Omental fat pad (tissue), 4 donors: ENCODE measurements at places on chromosomes 12 and 14. TPM values are rescaled to one million over a fixed set of nuclear protein-coding genes. Genes with fewer than 3 reads are reported as not detected.

DNA sequence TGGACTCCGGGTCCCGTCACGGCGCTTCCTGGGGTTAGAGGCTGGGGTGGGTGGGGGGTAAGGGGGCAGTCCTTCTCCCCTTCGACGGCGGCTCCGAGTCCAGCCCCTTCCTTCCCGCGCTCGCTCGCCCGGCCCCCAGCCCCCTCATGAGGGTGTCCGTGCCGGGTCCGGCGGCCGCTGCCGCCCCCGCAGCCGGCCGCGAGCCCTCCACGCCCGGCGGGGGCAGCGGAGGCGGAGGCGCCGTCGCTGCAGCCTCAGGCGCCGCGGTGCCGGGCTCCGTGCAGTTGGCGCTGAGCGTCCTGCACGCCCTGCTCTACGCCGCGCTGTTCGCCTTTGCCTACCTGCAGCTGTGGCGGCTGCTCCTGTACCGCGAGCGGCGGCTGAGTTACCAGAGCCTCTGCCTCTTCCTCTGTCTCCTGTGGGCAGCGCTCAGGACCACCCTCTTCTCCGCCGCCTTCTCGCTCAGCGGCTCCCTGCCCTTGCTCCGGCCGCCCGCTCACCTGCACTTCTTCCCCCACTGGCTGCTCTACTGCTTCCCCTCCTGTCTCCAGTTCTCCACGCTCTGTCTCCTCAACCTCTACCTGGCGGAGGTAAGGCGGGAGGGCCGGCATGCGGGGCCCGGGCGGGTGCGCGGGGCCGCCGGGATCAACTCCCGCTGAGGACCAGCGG, 500 bp downstream of the GPR137C start:
- DNase-seq: no peak

GRCh38 chr12:52496054-52496453, 3.0 kb upstream of the KRT6A start:
- DNase-seq: no peak

DNA sequence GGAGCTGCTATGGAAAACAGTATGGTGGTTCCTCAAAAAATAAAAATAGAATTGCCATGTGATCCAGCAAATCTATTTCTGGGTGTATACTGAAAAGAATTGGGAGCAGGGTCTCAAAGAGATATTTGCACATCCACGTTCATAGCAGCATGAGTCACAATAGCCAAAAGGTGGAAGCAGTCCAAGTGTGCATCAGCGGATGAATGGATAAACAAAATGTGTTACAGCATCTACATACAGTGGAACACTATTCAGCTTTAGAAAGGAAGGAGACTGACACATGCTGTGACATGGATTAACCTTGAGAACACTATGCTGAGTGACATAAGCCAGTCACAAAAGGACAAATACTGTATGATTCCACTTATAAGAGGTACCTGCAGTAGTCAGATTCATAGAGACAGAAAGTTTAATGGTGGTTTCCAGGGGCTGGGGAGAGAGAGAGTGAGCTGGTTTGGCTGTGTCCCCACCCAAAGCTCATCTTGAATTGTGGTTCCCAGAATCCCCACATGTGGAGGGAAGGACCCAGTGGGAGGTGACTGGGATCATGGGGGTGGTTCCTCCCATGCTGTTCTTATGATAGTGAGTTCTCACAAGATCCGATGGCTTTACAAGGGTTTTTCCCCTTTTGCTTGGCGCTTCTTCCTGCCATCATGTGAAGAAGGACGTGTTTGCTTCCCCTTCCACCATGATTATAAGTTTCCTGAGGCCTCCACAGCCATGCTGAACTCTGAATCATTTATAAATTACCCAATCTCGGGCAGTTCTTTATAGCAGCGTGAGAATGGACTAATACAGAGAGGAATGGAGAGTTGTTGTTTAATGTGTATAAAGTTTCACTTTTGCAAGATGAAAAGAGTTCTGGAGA, 17.6 kb upstream of the TBC1D30 start:
- DNase-seq: no peak

DNA sequence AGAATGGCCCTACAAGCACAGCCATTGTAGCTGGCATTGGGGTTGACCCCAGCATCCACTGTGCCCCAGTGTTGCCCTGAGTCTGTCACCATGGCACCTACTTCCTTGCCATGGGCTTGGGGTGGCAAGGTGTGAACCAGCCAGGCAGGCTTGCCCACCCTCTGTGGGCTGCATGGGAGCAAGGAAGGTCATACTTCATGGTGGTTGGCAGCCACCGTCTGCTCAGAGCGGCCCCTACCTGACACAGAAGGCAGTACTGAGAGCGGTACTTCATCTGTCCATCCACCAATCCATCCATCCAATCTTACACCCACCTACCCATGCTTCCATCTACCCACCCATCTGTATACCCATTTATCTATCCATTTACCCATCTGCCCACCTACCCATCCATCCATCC, 160.1 kb downstream of the KIF26A start:
- DNase-seq: no peak

- DNase-seq: no peak
Observed at GRCh38 chr14:22184830-22185168, 404.2 kb downstream of the DAD1 start.

The STAC3 gene
- total RNA-seq: 3.7 TPM

The SIX4 gene
- 13.4 TPM for total RNA-seq

DNA sequence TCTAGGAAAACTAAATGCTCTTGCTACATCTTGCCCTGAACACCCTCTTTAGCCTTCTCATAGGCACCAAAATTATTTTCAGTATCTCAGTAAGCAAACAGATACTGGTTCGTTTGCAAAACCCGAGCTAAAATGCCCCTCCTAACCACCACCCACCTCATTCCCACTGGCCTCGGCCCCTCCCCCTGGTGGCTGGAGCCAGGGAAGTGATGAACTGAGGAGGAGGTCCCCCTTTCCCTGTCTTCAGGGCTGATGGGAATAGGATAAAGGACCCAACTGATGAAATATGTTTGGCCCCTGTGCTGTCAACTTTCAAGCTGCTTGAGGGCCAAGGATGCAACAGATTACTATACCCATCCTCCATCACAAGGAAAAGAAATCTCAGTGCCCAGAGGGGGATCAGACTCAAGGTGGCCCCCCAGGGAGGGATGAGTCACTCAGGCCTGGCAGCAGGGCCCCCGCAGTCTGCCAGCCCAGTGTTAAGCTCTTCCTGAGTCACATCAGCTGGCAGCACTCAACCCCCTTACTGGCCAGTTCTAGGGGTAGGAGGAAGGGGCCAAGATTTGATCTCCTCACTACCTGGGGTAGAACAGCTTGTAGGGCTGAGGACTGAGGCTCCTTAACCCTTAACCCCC, 1.7 kb downstream of the ANKRD52 start:
- DNase-seq: no peak

The ITGA7 gene
- total RNA-seq: 172 TPM

DNA sequence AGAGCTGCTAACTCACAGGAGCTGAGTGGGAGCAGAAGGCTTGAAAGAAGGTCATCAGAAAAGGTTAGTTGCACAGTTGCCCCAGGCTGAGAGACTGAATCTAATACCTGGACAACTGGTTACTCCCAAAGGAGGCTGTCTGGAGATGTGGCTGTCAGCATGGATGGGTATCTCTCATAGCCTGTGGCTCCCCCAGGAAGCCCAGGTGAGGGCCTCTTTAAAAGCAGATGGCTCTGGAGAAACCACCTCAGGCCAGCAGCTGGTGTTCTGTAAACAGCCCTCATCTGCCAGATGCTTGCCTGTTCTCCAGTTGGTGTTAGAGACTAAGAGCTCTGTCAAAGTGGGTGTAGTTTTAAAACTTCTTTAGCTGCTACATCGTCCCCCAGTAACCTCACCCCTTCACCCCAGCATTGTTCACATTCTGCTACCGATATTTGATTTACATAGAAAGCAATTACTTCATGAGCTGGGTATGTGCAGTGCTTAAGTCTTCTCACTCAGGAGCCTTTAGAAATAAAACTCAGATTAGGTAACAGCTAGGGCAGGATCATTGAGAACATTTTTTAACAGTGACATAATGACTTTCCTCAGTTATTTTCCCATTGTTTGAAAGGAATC, 25.8 kb downstream of the DACT1 start:
- no peak for DNase-seq

DNA sequence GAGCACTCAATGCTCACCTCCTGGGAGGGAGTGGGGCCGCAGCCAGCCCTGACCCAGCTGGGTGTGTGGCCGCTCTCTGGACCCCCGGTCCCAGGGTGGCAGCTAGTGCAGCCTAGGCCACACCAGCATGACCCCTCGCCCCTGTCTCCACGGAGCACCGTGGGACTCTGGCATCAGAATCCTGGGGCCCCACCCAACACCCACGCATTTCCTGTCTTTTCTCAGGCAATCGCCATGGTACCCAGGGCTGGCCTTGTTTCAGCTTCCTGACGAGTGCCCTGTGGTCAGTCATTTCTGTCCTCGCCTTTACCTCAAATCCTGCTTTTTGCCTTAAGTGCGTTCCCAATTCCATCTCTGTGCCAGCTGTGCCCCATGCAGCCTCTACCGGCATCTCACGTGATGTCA, 15.9 kb downstream of the PACS2 start:
- no peak for DNase-seq

DNA sequence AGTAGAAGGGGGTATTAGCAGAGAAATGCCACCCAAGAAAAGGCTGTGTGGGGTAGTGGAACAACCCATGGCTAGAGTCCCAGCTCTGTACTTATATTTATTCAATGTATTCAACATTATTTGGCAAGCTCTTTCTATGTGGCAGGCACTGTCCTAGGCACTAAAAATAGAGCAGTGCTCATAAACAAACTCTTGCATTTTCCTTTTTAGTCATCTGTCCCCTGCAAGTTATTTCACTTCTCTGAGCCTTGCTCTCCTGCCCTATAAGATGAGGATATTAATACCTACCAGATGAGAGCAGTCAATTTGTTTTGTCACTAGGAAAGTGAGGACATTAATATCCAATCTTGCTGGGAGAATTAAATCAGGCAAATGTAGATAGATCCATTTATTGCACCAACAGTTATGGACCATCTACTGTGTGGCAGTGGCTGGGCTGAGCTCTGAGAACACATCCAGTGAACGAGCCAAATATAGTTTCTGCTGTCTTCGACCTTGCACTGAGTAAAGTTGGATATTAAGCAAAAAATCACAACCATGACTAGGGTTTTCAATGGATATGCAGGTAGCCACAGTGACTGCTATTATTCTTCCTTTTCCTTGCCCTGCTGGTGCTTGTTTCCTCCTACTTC, 314.3 kb upstream of the TBX3 start:
- no peak for DNase-seq

GRCh38 chr12:113208041-113208934, 13.0 kb upstream of the TPCN1 start:
- DNase-seq: no peak

GRCh38 chr12:123951467-123951866, 21.2 kb downstream of the CCDC92 start:
- no peak for DNase-seq

The RNASE4 gene
- total RNA-seq: 280 TPM

The MYH6 gene
- total RNA-seq: not detected

DNA sequence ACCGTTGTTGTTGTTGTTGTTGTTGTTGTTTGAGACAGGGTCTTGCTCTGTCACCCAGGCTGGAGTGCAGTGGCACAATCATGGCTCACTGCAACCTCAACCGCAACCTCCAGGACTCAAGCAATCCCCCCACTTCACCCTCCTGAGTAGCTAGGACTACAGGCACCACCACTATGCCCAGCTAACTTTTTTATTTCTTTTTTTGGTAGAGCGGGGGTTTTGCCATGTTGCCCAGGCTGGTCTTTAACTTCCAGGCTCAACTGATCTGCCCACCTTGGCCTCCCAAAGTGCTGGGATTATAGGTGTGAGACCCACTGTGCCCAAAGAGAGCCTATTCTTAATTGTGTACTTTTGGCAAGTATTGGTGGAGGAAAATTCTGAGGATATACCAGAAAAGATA, 25.7 kb downstream of the MOK start:
- no peak for DNase-seq

DNA sequence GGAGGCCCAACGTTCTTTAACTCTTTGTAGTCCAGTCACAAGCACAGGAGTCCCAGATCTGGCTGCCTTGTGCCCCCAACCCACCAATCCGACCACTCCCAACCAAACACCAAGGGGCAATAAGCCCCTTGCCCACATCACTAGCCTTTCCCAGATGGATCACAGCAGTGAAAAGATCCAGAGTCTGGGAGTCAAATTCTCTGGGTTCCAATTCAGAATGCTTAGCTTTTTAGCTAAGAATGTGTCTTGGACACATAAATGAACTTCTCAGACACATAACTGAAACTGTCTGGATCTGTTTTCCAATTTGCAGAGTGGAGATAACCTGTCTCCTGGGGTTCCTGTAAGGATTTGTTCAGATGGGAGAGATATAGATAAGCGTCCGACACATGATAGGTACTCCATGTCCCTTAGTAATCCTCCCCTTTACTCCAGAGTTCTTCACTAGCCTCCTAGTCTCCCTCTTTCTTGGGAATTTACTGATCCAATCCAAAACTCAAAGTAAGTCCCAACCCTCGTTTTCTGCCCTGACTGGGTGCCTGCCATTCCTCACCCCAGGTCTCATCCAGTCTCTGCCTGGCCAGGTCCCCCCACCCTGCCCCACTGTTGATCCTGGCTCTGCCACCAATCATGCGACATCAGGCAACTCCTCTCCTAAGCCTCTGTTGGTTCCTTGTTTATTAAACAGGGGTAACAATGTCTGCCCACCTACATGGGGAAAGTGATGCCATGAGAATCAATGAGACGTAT, 439 bp upstream of the TNFRSF1A start:
- DNase-seq: no peak

- DNase-seq: no peak
Observed at GRCh38 chr12:79071498-79071897, 206.9 kb downstream of the SYT1 start.

The HRK gene
- 0.06 TPM for total RNA-seq

- no peak for DNase-seq
Observed at GRCh38 chr12:49975318-49975761, 2.6 kb downstream of the AQP6 start.

GRCh38 chr14:47959740-47960139, 284.3 kb upstream of the MDGA2 start:
- no peak for DNase-seq

The VRTN gene
- not detected for total RNA-seq

GRCh38 chr12:93090731-93091172, 161.7 kb upstream of the EEA1 start:
- DNase-seq: no peak

GRCh38 chr12:8038659-8039114, 6.2 kb downstream of the FOXJ2 start:
- DNase-seq: no peak

The TAS2R14 gene
- 2.0 TPM for total RNA-seq
